ENCODE measurements at places on chromosomes 11 and 22.

DNA sequence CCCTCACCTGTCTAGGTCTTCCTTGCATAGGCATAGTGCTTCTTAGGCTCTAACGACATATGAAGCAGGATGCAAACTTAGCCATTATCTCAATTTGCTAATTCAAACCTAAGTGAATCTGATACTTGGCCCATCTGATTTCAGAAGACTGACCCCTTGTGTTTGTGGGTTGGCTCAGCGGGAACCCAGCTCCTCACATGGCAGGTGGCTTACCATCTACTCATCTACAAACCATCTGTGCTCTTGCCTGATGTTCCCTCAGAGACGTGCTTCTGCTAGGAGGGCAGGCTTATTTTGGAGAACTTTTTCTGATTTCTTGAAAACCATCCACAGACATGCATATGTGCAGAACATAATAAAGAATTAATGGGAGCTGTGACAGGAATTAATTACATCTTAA is 15.2 kb downstream of the ELMOD1 start:
- DNase-seq: peak; percentile 8

GRCh38 chr11:124646148-124646547 is 23.5 kb downstream of the TBRG1 start:
- no peak for DNase-seq

DNA sequence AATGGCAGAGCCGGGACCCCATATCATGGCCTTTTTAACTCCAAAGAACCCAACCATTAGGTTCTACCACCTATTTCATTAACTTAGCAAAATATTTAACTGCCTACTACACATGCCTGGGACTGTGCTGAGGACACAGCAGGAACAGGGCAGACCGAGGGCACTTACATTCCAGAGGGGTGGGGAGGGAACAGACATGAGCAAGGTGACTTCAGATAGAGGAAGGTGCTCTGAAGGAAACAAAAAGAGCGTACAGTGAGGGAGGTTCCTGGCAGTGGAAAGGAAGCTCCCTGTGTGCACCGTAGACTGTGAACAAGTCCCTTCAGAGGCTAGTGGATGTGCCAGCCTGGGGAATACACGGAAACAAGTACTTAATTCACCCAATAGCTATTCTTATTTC is 82.8 kb downstream of the NAT10 start:
- DNase-seq: peak; percentile 18

DNA sequence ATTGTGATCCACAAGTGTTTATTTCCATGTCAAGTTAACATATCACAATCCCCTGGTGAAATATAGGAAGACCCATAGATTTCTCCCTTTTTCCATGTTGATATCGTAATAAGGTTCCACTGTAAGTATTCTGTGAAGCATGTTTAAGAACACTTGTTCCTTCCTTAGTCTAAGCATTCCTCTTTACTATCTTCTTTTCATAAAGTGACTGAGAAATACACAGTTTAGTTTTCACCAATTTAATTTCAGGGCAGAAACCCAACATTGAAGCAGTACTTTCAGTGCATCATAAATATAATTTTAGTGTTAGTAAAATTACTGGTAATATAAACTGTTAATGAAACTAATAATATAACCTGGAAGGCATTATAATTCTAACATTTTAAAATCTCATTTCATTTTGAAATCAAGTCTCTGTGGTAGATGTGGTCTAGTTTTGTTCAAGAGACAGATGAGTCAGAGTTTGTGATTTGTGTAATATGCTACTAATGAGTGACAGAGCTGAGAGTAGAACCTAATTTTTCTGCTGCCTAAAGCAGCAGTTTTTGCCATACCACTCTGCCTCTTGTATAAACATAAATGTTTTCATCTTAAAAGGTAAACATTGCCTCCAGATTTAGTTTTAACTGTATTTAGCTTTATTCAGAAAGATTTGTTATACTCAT is 79.4 kb downstream of the ATM start:
- no peak for DNase-seq

DNA sequence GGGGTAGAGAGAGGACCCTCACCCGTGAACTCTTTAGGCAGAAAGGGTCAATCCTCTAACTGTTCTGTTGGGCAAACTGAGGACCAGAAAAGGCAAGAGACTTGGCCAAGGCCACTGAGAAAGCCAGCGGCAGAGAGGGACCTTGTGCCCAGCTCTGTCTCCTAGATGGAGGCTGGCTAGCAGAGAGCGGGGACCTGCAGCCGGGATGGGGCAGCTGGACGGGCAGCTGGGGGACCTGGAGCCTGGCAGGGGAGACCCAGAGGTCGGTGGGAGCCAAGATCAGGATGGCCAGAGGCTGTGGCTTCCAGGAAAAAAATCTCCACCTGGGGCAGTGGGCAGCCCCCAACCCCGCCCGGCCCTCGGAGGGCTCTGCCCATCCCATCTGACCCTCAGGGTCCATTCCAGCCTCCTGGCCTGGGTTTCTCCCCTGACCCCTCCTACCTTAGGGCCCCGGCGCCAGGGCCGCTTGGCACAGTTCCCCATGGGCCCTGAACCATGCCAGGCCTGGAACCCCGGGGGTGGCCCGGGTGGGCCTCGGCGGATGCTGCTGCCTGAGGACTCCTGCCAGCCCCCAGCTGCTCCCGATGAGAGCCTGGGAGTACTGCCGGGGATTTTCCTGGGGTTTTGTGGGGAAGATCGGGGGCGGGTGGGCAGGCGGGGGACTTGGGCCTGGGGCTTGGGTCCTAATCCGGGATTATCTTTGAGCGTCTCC is at the start of gene CABP2:
CABP2 (minus strand) TSS at position 603 of the 712 bp plus-strand sequence; CDS start at position 483, 120 bp downstream.
- DNase-seq: no peak

- DNase-seq: no peak
Observed at GRCh38 chr11:130145311-130145812, 14.2 kb upstream of the ST14 start.

GRCh38 chr11:81203876-81204275 is 1529.8 kb downstream of the FAM181B start:
- DNase-seq: no peak

- no peak for DNase-seq
Observed at GRCh38 chr22:33851240-33851639, 69.0 kb downstream of the LARGE1 start.

GRCh38 chr11:47408598-47409439 is 429 bp downstream of the SLC39A13 start:
- peak; percentile 58 for DNase-seq

DNA sequence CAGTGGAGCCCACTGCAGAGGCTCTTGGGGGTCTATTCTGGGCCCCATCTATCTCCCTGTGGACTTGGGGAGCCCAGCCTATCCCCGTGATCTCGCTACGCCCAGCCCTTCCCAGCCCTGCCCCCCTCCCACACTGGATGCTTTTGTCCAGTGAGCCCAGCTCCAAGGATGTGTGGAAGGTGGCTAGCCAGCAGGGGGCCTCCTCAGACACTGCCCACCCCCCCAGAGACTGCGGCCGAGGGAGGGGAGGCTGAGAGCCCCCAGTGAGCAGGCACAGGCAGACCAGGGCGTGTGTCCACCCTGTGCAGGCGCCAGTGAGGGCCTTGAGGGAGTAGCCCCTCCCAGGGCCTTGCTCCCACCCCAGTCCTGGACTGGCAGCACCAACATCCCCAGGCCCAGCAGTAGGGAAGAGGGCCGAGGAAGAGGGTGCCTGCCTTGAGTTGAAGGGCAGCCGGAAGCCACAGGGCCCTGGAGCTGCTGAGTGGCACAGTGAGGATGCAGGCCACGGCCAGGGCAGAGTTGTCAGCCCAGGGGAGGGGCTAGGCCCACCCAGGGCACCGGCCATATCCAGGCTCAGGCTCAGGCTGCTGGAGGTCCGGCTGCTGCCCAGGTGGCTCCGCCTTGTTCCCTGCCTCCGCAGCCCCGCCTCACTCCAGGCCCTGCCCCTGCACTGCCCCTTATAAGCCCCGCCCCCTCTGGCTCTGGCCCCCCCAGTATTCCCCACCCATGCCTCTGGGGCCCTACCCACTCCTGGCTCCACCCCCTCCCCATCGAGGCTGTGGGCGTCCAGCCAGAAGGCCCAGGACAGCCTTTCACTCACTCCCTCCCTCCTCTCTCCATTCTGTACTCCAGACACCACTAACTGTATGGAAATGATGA is 28.0 kb downstream of the MOB2 start:
- DNase-seq: peak; percentile 45

DNA sequence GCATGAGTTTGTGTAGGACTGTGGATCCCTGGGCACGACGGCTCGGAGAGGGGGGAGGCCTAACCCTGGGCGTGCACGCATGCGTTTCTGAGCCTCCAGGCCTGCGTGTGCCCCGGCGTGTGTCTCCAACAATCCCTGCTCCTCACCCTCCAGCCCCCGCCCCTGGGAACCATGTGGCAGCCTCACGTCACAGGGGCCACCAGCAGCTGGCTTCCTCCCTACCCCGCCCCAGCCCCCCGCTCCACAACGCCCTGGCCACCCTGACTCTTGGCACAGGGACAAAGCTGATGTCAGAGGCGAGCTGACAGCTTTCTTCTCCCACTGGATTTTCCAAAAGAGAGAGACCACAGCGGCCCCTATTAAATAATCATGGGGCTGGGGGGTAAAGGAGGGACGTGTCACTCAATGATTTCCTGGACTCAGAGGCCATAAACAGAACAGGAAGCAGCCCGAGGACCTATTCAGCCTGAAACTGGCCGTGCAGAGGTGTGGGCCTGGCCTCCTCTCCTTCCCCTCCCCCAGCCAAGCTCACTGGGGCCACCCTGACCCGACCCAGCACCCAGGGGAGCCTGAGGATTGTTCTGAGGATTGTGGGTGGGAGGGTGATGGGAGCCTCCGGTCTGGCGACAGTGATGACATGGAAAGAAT is 6.8 kb upstream of the LIF start:
- no peak for DNase-seq

- peak; percentile 10 for DNase-seq
Observed at GRCh38 chr11:20671856-20672546, 2.6 kb downstream of the NELL1 start.

DNA sequence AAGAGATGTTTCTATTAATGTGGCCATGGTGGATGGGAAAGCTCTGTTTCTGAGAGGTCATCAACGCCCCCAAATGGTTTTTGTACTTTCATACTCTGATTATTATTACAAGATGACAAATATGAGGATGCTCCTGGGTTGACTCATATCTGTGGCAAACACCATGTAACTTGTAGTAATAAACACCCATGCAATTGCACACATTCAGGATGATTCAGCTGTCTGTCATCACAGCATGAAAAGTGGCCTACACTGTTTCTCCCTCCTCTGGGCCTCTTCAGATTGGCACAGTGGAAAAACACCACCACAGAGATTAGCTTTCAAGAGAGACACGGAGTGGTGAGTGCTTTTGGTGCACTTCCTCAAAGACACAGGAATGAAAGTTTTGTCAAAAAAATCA is 85.4 kb downstream of the MTNR1B start:
- DNase-seq: no peak

GRCh38 chr22:47796128-47796908 is 1033.9 kb downstream of the TBC1D22A start:
- no peak for DNase-seq

DNA sequence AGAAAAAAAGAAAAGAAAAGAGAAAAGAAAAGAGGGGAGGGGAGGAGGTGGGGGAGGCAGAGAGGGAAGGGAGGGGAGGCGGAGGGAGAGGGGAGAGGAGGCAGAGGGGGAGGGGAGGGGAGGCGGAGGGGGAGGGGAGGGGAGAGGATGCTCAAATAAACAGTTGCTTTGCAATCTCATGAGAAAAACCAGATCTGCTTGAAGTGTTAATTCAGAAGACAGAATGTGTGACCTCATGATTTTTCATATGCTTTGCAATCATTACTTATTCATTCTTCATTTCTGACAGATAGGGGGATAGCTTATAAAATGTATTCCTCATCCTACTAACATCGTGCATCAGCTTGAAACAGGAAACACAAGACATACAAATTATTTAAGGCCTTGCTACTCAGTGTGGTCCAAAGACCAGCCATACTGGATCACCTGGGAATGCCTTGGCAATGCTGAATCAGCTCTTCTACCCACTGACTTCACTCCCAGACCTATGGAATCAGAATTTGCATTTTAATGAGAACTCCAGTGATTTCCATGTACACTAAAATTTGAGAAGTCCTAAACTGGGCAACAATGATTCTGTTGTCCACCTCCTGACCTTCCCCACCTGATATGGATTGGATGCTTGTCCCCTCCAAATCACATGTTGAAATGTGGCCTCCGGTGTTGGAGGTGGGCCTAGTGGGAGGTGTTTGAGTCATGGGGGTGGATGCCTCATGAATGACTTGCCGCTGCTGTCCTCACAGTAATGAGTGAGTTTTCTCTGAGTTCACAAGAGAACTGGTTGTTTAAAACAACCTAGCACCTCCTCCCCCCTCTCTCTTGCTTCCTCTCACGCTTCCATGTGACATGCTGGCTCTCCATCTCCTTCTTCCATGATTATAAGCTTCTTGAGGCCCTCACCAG is 69.2 kb downstream of the CCDC34 start:
- DNase-seq: no peak

DNA sequence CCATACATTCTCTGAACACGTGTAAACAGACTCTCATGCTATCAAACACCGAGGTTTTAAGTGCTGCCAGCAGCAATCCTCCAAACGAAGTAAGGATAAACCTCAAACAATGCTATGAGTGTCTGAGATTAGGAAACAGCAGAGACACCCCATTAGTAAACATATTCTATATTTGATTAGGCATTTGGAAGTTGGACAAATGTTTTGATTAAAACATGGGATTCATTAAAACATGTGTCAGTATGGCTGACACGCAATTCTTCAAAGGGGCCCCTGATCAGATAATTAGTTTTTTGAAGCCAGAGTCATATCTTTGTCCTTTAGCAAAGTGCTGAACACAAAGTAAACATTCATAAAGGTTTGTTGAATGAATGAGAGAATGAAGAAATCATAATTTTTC is 33.2 kb upstream of the BLID start:
- DNase-seq: no peak

- peak; percentile 81 for DNase-seq
Observed at GRCh38 chr11:115674937-115675544, 170.8 kb upstream of the CADM1 start.

DNA sequence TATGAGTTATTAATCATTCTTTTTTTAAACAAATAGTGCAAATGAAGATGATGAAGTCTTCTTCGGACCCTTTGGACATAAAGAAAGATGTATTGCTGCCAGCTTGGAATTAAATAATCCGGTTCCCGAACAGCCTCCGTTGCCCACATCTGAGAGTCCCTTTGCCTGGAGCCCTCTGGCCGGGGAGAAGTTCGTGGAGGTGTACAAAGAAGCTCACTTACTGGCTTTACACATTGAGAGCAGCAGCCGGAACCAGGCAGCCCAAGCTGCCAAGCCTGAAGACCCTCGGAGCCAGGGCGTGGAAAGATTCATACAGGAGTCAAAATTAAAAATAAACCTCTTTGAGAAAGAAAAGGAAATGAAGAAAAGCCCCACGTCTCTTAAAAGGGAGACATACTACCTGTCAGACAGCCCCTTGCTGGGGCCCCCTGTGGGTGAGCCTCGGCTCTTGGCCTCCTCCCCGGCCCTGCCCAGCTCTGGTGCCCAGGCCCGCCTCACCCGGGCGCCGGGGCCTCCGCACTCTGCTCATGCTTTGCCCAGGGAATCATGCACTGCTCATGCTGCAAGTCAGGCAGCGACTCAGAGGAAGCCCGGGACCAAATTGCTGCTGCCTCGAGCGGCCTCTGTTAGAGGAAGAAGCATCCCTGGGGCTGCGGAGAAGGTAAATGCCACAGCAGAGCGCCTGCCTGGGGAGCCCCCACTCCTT is 11.8 kb downstream of the GTSE1 start:
- DNase-seq: no peak

- DNase-seq: no peak
Observed at GRCh38 chr11:75797792-75798191, 17.2 kb upstream of the UVRAG start.

Data from ELF-1 (cell line).